ENCODE measurements at places on chromosomes 1 and 21.

DNA sequence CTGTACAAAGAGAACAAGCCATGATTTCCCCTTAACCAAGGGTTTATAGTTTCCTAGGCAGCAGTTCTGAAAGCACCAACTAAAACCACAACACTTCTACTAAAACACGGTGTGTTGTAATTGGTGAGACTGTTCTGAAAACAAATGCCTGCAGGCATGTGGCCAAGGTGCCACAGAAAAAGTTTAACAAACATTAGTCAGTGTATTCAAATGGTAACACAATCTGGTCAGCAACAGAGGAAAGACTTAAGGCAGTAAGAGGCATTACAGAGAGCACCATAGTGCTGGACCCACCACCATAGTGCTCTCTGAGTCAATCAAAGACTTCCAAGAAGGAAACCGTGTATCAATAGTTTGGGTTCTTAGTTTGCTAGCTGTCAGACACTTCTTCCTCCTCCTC lies 16.7 kb downstream of the SNIP1 start:
- DNase-seq = no peak

DNA sequence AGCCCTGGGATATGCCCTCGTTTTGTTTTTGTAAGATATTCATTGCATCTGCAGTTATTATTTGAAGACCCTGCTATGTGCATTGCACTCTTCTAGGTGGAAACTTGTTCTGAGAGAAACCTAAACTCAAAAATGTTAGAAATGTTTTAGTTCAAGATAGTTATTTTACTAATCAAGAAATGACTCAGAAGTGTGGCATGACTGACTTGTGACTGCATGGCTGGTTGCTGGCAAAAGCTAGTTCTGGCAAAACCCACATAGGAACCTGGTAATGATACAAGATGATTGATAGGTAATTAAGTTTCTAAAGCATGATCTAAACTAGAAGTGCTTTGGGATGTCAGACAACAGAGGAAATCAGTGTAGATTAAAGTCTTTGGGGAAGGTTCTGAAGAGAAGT lies 33.8 kb upstream of the NFASC start:
- no peak for DNase-seq

- DNase-seq = no peak
These were observed 4.4 kb downstream of the LBR start for GRCh38 chr1:225423518-225423855.

- peak; percentile 71 for DNase-seq
These were observed 4.2 kb downstream of the SPOCD1 start for GRCh38 chr1:31811605-31812004.

GRCh38 chr21:46459356-46460112 lies 843 bp downstream of the DIP2A start:
- no peak for DNase-seq

GRCh38 chr21:33988237-33989017 lies 72.8 kb upstream of the ATP5PO start:
- DNase-seq = no peak

GRCh38 chr1:54223441-54224202 lies 23.7 kb downstream of the MRPL37 start:
- no peak for DNase-seq

- DNase-seq = no peak
These were observed 754 bp upstream of the LSS start for GRCh38 chr21:46229133-46229922.

DNA sequence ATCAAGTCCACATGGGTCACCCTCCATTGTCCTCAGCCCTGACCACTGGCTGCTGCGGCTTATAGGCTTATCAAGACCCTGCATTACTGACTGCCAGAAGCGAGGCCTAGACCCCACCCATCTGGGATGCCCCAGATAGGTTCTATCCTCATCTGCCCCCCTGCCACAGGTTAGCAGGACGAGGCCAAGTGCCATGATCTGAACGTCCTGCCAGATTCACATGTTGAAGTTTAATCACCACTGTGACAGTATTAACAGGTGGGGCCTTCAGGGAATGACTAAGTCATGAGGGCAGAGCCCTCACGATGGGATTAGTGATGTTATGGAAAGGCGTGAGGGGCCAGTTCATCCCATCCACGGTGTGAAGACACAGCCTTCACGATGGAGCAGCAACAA lies 6.2 kb upstream of the CPLANE2 start:
- no peak for DNase-seq

DNA sequence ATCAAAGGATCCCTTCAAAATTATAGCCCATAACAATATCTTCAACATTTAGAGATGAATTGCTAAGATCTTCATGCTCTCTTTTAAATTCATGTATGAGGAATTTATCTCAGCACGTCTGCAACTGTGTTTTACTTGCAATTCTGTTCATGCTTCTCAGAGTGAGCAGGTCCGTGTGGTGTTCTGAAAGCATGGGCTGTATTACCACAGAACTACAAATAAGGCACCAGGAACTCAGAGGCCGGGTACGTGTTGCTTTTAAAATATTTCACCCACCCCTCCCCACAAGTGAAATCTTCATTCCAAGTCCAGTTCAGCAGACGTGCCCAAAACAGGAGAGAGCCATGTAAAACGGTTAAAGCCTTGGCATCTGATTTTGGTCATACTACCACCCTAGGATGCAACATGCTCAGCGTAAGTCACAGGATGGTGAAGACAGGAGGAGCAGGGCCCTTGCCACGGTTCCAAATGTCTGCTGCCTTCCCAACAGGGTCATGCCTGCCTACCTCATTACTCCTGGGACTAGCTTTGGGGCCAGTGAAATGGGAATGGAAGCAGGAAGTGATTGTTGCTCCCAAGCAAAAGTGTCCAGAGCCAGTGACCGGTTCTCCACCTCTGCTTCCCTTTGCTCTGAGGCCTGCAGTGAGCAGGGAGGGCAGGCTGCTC lies 133.7 kb downstream of the PTPN14 start:
- no peak for DNase-seq

GRCh38 chr21:37348664-37349063 lies 17.9 kb upstream of the DYRK1A start:
- DNase-seq = no peak

GRCh38 chr1:77447669-77448068 lies 165.8 kb downstream of the AK5 start:
- DNase-seq = no peak

GRCh38 chr1:10979483-10979920 lies 33.0 kb upstream of the TARDBP start:
- DNase-seq = peak; percentile 56

DNA sequence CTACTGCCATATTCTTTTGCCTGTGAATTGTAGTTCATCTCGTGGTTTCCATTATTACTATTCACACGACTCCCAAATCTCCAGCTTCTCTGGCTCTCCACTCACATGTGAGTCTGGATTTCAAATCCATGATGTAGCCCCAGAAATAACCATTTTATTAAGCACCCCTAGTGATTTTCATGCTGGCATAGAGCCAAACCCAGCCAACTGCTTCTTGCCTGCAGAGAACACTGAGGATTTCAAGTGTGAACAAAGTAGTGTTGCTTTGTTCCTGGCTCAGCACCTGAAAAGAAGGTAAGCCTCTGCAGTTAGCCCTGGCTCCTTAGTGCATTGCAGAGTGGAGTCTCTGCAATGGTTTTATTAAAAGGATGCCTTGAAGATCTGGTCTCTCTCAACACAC lies 25.9 kb downstream of the UTP25 start:
- no peak for DNase-seq

- DNase-seq = no peak
These were observed 39.5 kb downstream of the VPS13D start for GRCh38 chr1:12269351-12269750.

GRCh38 chr1:205632669-205633169 lies 908 bp upstream of the ELK4 start:
- DNase-seq = no peak

DNA sequence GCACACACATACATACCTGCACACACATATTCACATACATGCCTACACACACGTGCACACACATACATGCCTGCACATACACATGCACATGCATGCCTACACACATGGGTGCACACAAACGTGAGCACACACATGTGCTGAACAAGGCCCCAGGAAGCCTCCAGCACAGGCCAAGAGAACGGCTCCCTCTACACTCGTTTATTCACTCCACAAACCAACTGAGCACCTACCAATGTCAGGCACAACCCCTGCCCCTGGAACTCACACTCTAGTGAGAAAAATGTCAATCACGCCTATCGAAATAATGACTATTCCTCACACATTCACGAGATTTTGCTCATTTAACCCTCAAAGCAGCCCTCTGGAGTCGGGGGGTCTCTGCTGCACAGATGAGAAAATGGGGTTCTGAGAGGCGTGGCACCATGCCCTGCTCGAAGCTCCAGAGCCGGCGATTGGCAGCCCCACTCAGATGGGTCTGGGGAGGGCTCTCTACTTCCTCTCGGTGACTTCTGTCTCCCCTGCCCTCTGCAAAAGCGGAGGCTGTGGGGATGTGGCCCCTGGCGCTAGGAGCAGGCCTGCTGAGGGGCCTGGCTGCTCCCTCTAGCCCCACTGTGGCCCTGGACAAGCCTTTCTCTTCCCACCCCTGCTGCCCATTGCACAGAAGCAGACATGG lies 90.2 kb upstream of the RUNX3 start:
- DNase-seq = no peak

- no peak for DNase-seq
These were observed 58.2 kb upstream of the TPTE start for GRCh38 chr21:10463156-10463555.

DNA sequence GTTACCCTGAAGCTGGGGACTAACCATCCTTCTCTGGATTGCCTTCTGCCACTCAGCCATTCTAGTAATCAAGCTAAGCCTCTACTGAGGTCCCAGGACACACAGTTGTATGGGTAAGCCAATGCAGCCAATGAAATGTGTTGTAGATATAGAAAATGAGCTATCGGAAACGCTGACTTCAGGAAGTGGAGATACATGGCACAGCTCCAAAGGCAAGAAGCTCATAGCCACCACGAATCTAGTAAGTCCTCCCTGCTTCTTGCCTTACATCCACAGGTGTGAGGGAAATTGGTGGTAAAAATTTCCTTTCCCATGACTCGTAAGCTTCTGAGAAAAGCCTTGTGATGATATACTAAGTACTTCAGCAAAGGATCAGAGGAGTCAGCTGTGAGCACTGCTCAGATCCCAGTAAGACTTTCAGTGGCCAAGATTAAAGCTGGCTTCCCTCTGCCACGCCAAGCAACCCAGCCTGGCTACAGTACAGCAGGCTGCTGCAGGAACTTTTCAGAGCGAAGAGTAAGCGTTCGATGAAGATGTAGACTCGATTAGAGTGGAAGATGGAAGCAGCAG lies 117.7 kb downstream of the SIM2 start:
- DNase-seq = no peak

DNA sequence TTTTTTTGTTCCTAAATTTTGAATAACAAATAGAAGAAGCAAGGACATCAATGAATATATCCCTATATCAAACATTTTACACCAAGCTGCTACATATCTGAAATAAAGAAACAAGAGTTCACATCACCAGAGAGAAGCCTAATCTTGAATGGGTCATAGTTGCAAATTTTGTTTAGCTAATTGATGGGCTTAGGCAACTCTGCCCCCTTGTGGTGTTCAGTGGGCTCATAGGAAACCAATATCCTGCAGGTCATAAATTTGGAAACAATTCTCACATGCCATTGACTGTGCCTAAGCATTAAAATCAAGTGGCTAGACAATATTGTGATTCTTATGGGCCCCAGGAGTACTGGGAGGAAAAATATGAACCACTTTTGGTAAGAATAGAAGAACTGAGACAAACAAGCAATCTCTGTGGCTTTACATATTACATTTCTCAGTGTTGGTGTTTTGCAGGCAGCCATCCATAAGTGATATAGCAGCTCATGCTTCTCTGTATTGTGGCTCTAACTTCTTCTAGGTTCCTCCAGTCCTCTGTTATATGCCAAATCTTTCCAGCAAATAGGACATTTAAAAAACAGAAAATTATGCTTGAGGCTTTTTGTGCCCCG lies 1262.8 kb upstream of the PRMT6 start:
- DNase-seq = no peak

GRCh38 chr21:15682186-15682895 lies 47.4 kb upstream of the USP25 start:
- no peak for DNase-seq

GRCh38 chr1:51341876-51342496 lies 11.6 kb upstream of the TTC39A start:
- DNase-seq = no peak

DNA sequence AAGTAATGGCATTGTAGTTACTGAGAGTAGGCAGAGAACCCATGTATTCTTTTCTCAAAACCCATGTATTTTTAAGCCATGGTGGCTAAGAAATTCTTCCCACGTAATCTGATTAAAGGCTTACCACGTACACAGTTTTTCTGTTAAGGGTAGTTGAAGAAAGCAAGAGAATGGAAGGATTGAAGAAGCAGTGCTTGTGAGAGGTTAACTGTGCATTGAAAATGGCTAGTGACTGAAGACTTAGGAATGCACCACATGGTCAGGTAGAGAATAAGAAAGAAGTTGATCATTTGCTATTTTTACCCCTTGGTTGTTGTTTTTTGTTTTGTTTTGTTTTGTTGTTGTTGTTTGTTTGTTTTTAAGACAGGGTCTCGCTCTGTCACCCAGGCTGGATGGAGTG lies 178.9 kb upstream of the SNX7 start:
- DNase-seq = no peak

GRCh38 chr1:98278055-98278454 lies 357.2 kb upstream of the DPYD start:
- no peak for DNase-seq

DNA sequence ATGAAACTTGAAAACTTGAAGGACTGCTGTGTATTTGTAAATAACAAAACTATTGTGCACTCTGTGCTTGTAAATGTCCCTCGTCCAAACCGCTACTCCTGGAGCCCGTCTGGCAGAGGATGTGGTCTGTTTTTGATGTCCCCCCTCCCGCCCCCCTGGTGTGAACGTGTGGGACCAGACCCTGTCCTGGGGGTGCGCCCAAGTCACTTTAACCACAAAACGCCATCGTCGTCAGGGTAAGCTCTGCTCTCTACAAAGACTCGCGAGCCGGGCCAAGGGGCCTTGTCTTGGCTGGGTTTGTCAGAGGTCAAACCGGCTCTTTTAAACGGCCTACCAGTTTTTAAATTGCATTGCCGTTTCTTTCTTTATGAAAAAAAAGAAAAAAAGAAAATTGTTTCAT lies 87.4 kb upstream of the TMEM51 start:
- DNase-seq = no peak

DNA sequence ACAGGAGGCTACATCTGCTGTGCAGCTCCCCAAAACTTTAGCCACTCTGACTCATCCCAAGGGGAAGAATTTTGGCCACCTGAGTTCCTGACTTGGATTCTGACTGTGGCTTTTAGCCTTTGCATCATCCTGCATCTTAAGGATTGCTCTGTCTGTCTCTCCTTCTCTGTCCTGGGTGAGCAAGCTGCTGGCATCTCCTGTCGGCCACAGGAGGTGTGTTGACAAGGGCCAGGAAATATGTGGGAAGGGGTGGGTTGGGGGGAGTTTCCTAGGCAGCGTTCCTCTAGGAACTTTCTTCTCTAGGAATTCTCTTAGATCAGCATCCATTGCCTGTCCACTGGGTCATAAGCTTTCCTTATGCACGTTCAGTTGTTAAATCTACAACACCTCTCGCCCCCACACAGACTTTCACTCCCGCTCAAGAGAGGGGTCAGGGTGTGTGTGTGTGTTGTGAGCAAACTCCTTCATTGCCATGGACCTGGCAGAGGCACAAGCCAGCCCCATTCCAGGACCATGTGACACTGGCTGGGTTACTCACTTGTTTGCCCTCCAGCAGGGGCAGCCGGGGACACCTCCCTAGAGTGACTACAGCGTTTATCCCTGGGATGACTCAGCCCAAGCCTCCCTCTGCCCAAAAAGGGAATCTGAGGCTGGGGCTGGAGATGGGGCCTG lies 145.0 kb upstream of the DUSP10 start:
- DNase-seq = no peak

GRCh38 chr1:28258628-28259251 lies 578 bp upstream of the SESN2 start:
- no peak for DNase-seq

GRCh38 chr1:27322569-27323240 lies 742 bp downstream of the TMEM222 start:
- DNase-seq = no peak

All from nucleus accumbens (tissue), 56 donors.